ENCODE measurements at places on chromosomes 7 and 10. TPM values are rescaled to one million over a fixed set of nuclear protein-coding genes. Genes with fewer than 3 reads are reported as not detected.

DNA sequence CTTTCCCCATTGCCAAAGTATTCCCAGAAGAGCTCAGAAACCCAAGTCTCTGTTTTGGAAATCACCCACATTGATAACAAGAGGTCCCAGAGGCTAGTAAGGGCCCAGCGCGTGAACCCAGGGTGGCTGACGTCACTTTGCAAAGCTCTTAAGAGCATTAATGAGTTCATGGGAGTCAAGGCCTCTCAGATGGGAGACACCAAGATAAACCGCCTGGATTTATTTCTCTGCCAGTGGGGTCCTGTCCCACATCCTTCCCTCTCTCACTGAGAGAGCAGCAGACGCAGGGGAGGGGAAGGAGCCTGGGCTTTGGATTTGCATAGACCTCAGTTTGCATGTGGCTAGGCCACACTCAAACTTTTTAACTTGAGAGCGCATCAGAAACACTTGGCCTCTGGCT, 184.8 kb upstream of the PDE1C start:
- DNase-seq: no peak

DNA sequence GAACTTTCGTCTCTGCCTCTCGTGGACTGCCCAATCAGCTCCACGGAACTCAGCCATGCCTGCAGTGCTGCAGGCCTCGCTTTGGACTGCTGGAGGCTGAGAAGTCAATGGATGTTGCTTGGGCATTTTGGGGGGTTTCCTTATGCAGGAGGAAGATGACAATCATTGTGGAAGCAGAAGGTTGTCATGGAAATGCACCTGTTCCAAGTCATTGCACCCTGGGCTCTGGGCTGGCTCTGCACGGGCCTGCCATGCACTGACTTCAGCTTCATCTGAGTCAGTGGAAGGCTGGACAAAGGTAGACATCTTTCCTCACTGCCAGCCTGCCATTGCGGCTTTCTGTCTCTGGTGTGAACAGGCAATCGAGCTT, 217.3 kb downstream of the RPS24 start:
- no peak for DNase-seq

DNA sequence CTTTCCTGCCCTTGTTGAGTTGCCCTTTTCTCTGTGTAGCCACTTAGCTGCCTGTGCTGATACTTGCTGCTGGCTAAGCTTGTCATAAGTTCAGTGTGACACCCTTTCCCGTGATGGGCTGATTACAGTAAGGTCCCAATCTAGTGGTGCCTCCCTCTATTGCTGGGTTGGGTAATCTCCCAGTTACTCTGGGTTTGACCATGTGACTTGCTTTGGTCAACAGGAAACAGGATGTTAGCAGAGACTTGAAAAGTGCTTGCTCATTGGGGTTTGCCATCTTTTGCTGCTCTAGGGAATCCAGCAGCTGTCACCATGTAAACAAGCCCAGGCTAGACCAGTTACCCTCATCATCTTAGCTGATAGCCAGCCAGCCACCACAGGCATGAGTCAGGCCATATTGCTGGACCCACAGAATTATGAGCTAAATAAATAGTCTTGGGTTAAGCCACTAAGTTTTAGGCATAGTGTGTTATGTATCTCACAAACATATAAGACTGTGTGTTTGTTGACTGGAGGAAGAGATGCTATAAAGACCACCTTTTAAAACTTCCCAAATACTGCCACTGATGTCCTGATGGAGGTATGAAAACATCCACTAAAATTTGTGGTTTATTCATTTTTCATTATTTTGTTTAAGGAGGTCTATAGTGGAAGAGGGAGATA, 4.0 kb upstream of the LEP start:
- DNase-seq: peak; percentile 92

DNA sequence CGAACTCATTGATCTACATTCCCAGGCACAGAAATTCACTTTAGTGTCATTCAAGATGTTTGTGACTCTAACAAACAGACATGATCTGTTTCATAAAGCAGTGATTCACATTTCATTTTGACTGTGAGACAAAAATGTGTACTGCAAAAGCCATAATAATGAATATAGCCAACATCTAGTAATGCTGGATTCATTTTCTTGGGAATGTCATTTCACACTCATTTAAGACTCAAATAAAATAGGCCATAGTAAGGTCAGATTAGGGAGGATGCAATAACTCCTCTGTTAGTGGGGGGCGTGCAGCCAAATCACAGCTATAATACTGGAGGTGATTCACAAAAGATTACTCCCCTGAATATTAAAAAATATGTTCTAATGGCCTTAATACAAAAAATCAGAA, 566.6 kb upstream of the ZWINT start:
- DNase-seq: no peak

DNA sequence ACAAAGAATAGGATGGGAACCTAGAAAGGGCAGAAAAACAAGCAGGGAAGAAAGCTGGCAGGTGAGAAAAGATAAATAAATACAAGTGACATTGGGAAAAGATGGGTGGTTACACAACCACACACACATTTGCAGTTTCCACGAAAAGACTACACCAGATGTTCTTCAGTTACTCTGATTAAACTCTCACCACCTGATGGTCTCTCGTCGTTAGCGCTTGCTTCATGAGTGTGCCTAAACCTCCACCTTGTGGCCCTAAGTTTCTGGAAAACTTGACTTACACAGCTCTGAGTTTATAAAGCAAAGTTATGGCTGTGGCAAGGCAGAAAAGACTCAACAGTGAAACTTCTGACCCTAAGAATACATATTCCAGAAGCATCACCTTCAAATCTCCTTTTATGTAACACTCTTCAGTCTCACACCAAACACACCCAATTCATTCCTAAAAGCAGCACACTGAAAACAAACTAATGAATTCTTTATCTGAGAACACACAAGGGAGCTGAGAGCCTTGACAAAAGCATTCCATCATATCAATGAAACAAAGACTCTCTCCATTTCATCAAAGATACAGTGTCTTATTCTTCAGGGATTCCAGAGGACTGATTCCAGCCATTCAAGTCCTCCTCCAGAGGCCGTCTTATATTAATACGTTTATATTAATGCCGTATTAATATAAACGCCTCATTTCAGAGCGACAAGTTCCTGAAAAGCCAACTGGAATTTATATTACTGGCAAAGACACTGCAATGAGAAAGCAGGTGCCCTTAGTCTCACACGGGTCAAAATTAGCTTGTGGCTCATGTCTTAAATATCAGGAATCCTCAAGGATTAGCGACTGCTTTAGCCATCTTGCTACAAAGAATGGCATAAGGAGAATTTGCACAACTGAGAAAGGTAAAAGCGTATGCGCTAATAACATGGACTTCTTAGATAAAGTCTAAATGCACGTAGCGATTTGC, 77.6 kb downstream of the RNF216 start:
- DNase-seq: no peak

Gene STEAP4
- not detected for total RNA-seq

Gene LRRC18
- not detected for total RNA-seq

Gene AGR2
- total RNA-seq: not detected

Gene MSANTD7
- total RNA-seq: 13.8 TPM

Gene MTG1
- 26.1 TPM for total RNA-seq

Gene C10orf105
- total RNA-seq: not detected

Gene BZW2
- 61.0 TPM for total RNA-seq

All from GM23248 (cell line).